Gastrocnemius medialis (tissue), 4 donors: ENCODE measurements at places on chromosomes 2 and 18. TPM values are rescaled to one million over a fixed set of nuclear protein-coding genes. Genes with fewer than 3 reads are reported as not detected.

Gene UGT1A4
- not detected for total RNA-seq

GRCh38 chr2:58155160-58155778, 85.9 kb downstream of the FANCL start:
- no peak for DNase-seq

Gene NAT8
- 0.31 TPM for total RNA-seq

Gene EMX1
- not detected for total RNA-seq

DNA sequence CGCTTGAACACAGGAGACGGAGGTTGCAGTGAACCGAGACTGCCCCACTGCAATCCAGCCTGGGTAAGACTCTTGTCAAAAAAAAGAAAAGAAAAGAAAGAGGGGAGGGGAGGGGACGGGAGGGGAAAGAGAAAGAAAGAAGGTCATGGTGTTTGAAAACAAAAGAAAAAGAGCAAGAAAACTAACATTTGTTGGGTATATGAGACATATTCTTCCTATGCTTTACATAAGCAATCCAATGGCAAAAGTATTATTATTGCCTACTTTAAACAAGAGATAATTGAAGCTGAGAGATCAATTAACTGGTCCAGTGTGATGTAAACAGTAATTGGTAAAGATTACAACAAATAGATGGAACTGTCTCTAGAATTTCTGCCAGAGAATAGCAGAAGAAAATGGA, 157.3 kb downstream of the ZRANB3 start:
- no peak for DNase-seq

- no peak for DNase-seq
Measured at GRCh38 chr18:5288517-5288935, 7.0 kb downstream of the ZBTB14 start.

DNA sequence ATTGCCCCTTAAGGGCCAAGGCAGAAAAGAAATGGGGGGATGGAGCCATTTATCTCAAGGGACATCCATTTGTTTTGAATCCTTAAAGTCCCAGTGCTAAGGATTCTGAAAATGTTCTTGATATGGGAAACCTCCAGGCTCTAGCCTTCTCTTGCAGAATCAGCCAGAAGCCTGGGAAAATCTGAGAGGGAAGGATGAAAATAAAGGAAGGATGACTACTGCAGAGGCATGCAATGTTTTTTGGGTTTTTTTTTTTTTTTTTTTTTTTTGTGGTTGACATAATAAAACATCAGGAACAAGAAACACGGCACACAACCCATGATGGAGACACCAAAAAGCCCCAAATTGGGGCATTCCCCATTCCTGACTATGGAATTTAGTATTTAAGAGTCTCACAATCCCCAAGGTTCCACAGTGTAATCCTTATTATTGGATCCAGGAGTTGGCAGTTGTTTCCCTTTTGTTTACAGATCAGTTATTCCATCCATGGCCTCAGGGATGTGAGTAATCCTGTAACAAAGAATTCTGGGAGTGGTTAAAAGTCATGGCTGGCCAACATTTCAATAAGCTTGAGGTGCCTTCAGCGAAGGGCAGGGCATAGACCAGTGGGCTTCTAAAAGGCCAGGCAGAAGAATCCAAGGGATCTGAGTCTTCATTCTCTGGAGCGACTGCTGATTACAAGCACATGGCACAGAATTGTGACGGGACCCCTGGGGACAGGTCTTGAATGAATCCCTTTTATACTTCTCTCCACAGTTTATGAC, 337.5 kb downstream of the GULP1 start:
- no peak for DNase-seq

Gene SCN9A
- 1.1 TPM for total RNA-seq

GRCh38 chr2:121699421-121700333, 37.0 kb downstream of the NIFK start:
- DNase-seq, result peak; percentile 70

- DNase-seq, result no peak
Measured at GRCh38 chr2:62471816-62472215, 34.2 kb downstream of the TMEM17 start.

DNA sequence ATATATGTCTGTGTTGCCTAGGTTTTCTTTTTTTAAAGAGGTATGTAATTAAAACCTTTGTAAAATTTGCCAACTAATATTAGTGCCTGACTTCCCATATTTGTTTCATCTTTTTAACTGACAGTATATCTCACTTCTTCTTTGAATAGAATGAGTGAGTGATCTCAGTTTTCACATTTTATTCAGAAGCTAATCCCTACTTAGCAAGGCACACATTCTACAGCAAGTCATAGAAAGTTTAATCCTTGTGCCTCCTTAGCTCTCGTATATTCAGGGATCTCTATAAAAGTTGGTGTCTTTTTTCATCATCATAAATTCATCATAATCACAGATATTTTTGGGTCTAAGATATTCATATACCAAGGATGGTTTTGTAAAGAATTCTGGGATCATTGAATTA, 66.6 kb downstream of the RIF1 start:
- no peak for DNase-seq

DNA sequence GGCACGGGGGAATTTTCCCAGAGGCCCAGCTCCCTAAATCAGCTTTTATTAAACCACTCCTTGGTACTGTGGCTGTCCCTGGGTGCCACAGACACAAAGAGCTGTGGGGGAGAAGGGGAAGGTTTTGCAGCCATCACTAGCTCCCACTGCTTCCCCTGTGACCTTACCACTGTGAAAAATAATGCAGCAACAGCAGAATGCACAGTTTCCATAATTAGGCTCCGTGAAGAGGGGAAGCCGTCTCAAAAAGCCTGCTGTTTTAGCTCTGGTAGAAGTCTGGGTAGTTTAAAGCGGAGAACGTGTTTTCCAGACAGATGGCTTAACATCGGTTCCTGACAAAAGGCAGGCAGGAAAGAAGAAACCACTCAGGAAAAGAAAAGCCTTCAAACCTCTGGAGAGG, 27.5 kb upstream of the CAB39 start:
- DNase-seq, result no peak

GRCh38 chr2:74128206-74128605, 19.5 kb downstream of the BOLA3 start:
- DNase-seq, result no peak

- no peak for DNase-seq
Measured at GRCh38 chr2:62923881-62924280, 126.7 kb upstream of the OTX1 start.

Gene AGAP1
- 26.8 TPM for total RNA-seq

GRCh38 chr2:70440621-70441020, 113.0 kb downstream of the TGFA start:
- no peak for DNase-seq

Gene MDH1
- total RNA-seq, result 241 TPM

GRCh38 chr2:218270721-218271486, 585 bp downstream of the PNKD start:
- no peak for DNase-seq

- no peak for DNase-seq
Measured at GRCh38 chr2:160837416-160837815, 322.8 kb upstream of the TANK start.

GRCh38 chr2:134360745-134361487, 107.0 kb downstream of the MGAT5 start:
- no peak for DNase-seq

- no peak for DNase-seq
Measured at GRCh38 chr2:36982467-36982866, 16.1 kb upstream of the STRN start.

DNA sequence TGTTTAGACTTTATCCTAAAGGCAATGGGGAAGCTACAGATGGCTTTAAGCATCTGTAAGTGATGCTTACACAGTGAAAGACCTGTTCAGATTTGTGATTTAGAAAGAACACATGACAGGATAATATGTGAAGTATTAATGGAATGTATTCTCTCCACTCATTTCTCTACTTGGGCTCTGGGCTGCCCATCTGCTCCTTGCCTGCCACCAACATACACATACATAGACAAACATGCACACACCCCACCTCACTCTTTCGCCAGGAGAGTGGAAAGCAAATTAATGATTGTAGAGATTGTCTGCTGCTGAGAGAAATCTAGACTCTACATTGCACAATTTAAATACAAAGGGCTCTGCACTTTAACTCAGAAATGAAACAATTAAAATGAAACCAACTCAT, 61.0 kb upstream of the NFE2L2 start:
- no peak for DNase-seq

- no peak for DNase-seq
Measured at GRCh38 chr18:11860594-11861450, 9.6 kb downstream of the CHMP1B start.

Gene IL36RN
- not detected for total RNA-seq

DNA sequence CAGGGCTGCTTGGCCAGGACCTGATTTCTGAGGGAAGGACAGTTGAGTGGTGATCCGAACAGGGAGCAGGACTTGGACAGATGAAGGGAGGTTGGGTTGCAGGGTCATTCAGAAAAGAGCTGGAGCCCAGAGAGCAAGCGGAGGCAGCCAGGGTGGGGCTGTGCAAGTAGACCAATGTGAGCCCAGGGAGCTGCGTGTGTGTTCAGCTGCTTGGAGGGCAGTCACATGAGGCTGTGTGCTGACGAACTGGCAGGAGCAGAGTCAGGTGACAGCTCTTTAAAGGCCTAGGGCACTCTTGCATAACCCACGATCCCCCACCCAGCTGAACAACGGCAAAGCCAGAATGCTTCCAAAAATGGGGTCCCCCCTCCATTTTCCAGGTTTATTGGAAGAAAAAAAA, 4.6 kb upstream of the MLPH start:
- peak; percentile 84 for DNase-seq

GRCh38 chr2:109333414-109334210, 204.6 kb downstream of the SH3RF3 start:
- DNase-seq, result no peak

Gene KCNIP3
- total RNA-seq, result 2.9 TPM

GRCh38 chr2:150963336-150963735, 298.3 kb downstream of the RBM43 start:
- no peak for DNase-seq

Gene ST6GAL2
- total RNA-seq, result not detected

- DNase-seq, result no peak
Measured at GRCh38 chr2:3314626-3315025, 63.0 kb downstream of the EIPR1 start.
